ENCODE measurements at places on chromosomes 2 and 18.

DNA sequence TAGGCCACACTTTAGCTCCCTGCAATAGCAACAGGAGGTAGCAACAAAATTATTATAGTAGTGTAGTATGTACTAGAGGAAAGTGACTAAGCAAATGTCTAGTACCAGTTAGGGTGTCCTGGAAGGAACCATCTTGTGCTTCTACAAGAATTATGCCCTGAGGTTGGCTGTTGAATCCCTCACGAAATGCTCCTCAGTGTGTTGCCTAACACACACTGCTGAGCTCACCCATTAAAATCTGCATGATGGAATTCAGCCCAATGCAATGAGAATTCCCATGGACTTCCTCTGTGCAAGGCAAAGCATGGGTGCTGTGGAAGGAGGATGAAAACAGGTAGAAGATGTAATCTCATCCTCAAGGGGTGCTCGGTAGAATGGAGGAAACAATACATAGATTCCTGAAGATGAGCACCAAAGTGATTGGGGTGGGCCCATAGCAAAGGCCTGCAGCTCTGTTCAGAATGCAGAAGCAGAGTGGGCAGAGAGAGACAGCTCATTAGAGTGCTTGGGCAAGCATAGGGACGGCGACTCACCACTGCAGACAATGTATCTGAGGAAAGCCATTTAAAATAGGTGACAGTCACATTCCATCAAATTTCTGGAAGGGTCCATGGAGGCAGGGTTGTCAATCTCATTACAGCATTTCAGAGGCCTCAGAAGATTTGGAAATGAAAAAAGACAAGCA lies 1.2 kb upstream of the UGT1A7 start:
- DNase-seq: no peak

GRCh38 chr2:211061612-211062296 lies 505.4 kb downstream of the CPS1 start:
- no peak for DNase-seq

- no peak for DNase-seq
Observed at GRCh38 chr2:141878016-141878415, 252.8 kb downstream of the LRP1B start.

DNA sequence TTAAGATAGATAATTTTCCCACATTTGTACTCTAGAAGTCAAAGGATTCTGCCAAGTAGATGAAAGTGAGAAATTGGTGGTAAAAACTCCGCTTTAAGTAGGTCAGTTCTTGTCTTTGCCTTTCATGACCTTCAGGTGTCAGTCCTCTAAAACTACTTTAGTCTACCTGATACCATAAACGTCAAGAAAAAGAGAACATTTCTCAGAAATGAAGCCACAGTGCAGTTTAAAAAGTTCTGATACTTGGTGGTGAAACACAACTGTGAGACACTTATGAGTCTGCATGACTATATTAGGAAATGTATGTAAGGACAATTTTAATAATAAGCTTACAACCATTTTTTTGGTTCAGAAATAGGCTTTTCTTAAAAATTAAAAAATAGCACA lies 583.3 kb downstream of the SATB2 start:
- no peak for DNase-seq

GRCh38 chr2:70962211-70962884 lies 16.1 kb upstream of the ANKRD53 start:
- DNase-seq: no peak

GRCh38 chr2:205730701-205731582 lies 48.6 kb downstream of the NRP2 start:
- DNase-seq: no peak

DNA sequence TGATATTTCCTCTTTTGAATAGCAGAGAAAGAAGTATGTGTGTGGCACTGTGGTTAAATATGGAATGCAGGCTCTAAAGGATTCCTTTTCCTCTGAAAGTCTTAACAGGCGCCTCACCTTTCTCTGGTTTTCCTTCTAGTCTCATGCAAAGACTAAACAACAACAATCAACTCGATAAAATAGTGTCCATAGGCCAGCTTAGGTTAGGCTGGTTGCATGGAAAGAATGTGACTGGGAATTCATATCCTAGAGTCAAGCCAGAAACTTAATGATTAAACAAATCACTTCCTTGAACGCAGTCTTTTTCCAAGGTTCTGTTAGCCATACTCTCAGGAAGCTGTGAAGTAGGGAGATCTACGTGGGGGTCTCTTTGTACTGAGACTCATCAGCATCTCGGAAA lies 800.8 kb upstream of the ID2 start:
- no peak for DNase-seq

DNA sequence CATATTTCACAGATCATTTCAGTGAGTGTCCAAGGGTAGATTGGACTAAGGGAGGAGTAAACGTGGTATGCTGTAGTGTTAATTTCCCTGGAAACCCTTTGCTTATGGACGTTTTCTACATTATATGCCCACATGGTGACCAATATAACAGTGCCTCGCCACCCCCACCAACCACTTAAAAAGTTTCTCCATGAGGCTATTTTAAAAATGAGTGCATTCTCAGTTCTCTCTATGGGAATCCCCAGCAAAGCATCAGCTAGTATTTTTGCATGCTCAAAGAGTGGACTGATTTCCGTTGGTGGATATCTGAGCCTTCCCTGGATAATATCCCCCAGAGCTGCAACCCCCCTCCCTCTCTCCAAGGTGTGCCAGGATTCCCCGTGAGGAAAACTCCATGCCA lies 73.2 kb downstream of the TGFA start:
- no peak for DNase-seq

- DNase-seq: no peak
Observed at GRCh38 chr2:227996366-227996765, 124.9 kb downstream of the DAW1 start.

GRCh38 chr2:28158791-28159190 lies 233.9 kb upstream of the FOSL2 start:
- DNase-seq: no peak

DNA sequence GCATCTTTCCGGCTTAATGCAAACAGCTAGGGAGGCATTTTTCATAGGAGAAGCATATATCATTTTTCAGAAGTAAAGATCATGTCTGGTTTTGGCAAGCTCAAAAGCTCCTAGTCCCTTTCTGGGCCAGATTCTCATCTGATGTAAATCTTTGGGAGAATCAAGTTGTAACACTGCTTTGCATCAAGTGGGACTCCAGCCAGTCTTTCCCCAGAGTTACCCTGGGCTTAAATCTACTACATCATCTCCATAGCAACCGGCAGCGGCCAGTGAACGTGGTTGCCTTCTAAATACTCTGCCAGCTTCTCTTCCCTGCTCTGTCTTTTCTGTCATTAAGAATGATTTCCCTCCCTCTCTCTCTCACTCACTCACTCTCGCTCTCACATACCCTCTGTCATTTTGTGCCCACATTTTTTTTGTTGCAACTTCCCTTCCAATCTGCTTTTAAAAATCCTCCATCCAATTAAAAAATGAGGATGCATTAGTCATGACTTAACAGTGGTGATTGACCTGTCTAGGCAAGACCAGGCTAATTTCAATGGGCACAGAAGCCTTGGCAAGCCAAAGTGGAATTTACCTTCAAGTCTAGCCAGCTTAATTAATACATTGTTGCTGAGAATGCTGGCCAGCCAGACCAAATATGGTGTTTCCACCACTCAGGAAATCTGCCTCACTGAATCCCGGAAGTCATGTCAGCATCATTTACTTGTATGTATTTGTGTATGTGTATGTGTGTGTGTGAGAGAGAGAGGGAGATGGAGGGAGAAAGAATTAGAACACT lies 93.0 kb downstream of the NRP2 start:
- no peak for DNase-seq

DNA sequence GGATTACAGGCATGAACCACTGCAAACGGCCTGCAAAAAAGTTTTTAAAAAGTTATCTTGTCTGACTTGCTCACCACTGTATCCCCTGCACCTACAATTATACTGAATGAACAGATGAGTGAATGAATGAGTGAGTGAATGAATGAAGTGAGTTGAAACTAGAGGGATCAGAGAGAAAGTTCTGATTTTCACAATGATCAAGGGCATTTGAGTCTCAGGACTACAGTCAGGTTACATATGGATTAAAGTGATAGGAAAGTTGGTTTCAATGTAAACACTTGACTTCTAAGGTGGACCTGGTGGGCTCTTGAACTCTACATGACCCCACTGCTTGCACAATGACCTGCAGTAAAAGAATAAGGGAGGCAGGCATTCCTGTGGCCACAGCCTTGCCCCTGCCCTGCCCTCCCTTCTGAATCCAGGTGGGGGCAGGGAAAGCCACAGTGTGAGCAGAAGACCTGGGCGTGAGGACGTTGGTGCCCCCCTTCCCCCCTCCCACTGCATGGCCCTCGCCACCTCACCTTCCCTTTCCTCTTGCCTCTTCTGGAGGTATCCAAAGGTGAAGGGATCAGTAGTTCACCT lies 10.7 kb downstream of the C2orf80 start:
- DNase-seq: no peak

DNA sequence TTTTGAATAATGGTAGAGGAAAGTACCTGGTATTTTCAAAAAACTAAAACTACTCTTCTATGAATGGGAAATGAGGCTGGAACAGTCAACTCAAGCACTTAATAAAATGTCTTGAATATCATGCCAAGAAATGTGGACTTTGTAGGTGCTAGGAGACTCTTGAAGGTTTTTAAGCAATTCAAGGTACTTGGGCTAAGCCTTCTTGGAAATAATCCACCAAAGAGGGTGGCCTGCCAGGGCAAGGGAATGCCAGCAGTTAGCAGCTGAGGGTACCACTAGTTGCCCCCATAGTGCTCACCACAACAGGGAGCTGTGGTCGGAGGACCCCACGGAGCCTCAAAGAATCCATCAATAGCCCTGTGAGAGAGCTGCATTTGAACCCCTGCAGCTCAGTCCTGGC lies 14.6 kb upstream of the ACYP2 start:
- DNase-seq: no peak

DNA sequence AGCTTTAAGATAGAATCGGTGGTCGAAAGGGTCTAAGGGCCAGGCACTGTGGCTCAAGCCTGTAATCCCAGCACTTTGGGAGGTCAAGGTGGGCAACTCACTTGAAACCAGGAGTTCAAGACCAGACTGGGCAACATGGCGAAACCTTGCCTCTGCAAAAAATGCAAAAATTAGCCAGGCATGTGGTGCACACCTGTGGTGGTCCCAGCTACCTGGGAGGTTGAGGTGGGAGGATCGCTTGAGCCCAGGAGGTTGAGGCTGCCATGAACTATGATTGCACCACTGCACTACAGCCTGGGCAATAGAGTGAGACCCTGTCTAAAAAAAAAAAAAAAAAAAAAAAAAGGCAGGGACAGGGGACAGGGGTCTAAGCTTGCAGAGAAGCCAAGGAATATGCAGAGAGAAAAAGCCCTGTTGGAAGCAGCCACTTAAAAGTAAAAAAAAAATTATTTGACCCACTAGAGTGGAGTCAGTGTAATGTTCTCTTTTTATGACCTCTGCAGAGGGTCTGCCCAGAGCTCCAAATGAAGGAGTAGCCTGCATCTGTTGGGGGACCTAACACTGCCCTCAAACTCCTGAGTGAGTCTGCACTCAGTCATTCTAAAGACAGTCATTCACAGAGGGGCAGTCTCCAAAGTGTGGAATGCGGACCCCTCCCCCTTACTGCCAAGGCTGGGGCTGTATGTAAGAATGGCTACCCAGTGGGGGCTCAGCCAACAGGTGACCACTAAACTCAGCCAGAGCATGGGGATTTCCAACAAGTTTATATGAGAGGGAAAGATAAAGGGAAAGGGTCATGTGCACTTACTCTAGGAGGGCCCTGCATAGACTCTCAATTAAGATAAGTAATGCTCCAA lies 118.5 kb upstream of the CDCA7 start:
- no peak for DNase-seq

DNA sequence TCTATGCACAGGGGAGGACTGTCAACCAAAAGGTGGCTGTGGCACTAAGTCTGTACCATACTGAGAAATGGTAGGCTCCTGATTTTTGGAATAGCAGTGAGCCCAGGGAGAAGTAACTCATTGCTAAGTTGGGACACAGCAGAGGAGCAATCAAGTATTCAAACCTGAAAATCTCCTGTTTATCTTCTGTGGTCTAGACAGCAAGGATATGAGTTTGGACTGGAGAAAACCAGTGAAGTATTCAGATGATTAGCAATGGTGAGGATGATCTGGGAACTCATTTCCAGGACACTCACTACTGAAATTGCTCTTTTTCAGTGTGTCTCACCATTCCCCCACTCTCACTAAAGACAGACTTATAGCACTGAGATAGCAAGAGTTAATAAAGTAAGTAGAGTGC lies 112.0 kb downstream of the GULP1 start:
- DNase-seq: no peak

DNA sequence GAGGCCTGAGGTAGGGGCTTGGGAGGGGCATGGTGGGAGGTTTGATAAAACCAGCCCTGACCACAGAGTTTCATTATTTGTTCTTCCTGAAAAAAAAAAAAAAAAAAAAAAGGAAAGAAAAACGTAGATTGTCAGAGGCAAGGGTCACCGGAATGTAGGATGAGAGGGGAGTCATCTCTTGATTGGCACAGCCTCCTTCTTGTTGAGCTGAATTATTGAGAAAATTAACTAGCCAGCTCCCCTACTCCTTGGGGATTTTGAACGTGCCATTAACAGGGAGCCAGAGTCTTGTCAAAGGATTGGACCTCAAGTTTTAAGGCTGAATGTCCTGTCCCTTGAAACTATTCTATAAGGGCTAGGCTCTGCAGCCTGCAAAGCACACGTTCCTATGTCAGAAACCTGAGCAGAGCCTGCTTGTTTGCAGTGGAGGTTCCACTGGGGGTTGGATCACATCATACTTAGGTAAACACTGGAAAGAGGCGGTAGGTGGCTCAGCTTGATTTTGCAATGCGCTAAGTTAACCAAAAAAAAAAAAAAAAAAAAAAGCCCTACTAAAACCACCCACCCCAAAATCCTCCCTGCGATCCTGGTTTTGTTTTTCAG lies 2.3 kb downstream of the INHBB start:
- no peak for DNase-seq

- DNase-seq: no peak
Observed at GRCh38 chr2:100309973-100310719, 12.2 kb downstream of the LONRF2 start.

GRCh38 chr2:124874219-124874618 lies 849.1 kb downstream of the CNTNAP5 start:
- DNase-seq: no peak

DNA sequence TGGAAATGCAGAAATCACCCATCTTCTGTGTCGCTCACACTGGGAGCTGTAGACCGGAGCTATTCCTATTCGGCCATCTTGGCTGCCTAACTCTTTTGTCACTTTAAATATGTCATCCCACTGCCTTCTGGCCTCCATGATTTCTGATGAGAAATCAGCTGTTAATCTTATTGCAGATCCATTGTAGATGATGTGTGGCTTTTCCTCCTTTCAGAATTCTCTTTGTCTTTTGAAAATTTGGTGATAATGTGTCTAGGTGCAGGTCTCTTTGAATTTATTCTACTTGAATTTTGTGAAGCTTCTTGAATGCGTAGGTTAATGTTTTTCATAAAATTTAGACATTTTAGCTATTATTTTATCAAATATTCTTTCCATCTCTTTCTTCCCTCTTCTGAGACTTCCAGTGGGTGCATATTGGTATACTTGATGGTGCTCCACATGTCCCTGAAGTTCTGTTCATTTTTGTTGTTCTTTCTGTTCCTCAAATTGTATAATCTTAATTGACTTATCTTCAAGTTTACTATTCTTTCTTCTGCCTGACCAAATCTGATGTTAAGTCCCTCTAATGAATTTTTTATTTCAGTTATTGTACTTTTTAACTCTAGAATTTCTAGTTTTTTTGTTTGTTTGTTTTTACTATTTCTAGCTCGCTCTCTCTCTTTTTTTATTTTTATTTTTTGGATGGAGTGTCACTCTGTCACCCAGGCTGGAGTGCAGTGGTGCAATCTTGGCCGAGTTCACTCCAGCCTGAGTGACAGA lies 90.8 kb upstream of the DLX2 start:
- no peak for DNase-seq

GRCh38 chr2:46854260-46854659 lies 61.3 kb downstream of the MCFD2 start:
- DNase-seq: no peak

All from CD4-positive, CD25-positive, alpha-beta regulatory T cell (primary cell).